SK-MEL-5 (cell line): ENCODE measurements at places on chromosomes 7 and 10.
A peak's percentile ranks its signal among the peaks of the same experiment; 100 is the strongest.

DNA sequence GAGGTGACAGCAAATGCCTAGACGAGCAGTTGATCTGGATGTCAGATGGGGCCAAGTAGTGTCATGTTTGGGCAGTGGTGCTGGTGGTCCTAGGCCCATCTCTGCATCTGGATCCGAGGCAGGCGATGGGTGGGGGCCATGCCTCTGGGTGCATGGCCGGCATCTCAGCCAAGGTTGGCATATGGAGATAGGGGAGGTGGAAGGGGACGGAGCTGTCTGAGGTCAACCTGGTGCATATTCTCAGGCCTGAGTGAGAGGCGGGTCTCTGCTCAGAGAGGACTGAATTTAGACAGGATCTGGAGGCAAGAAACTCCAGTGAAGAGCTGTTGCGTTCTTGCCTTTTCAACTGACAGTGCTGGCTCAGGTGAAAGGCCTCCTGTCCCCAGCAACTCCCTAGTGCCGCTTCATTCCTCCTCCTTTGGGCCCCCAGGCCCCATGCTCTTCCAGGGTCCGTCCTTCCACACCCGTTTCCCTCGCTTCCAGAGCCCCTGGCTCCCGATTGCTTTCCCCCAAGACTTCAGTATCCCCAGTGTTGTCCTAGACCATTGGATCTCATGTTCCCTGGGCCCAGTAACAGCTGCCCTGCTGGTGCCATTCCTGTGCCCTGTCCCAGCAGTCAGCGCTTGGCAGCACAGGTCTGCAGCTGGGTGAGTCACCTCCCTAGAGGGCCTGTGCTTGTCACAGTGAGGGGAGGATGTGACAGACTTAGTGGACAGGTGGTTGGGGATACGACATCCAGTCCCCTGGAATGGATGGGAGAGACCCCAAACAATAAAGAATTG lies 32.6 kb downstream of the GBX1 start:
- DNase-seq: no peak

DNA sequence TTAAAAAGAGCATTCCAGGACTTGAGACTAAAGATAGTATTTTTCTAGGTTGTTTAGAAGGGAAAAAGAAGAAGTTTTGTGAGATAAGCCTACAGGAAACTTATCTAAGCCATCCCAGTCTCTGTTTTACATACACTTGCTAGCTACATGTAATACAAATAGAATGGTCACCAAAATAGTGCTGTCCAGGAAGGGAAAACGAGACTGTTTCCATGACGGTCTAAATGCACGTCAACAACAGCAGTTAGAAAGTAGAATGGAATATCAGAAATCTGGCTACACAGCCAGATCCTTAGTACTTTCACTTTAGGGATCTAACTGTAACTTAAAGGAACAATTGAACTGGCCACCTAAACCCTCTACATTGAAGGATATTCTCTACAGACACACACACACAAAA lies 117.6 kb downstream of the TSPAN12 start:
- peak; percentile 22 for DNase-seq

- no peak for DNase-seq
Observed at GRCh38 chr10:133129071-133129858, 30.8 kb upstream of the KNDC1 start.

- no peak for DNase-seq
Observed at GRCh38 chr10:60521974-60522405, 132.3 kb upstream of the ANK3 start.

DNA sequence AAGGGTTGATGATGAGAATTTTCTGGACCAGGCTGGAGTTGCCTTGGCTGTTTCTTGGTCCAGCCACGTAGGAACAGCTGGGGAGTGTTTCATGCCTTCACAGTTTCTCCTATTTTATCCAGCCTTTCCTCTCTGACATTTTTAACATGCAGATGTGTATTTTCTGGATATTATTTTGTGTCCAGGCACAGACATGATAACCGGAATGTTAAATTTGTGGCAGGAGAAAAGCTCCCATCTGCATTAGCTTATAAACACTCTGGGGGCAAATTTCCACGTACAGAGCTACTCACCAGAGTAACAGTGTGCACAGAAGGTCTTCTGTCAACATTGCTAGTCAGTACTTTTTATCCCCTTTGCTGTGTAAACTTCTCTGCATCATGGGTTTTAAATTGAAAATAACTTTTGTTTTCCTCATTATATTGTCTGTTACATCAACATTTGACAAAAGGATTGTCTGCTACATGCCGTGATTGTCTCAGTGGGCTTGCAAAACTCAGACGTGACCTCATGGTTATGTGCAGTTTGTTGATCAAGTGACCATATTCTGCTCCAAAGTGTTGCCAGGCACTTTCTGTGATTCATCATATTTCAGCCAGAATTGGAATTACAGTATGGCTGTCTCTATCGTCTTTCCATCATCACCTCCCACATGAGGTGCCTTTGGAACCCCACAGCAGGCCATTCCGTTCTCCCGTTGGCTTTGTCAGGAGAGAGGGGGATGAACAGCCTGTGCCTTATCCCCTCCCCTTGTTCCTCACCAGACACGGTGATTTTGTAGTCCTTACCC lies 41.4 kb downstream of the INSYN2A start:
- DNase-seq: no peak

GRCh38 chr7:55493408-55493807 lies 78.9 kb downstream of the VOPP1 start:
- no peak for DNase-seq

GRCh38 chr7:17674166-17674942 lies 265.9 kb downstream of the SNX13 start:
- DNase-seq: peak; percentile 67

DNA sequence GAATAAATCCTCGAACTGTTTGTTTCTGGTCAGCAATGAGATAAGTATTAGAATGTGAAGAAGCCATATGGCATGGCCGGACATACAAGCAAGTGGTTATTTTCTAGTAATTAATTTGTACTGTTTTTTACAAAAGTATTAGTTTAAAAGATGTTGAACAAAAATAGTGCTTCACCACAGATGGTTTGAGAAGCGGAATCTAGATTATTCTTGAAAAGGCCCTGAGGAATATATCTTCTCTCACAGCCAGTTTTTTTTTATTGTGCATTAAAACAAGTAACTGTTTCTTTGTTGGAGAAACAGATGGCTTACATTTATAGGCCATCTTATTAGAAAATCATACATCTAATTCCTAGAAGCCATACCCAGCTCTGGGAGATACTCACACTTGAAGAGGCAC lies 153.3 kb downstream of the TMEM26 start:
- DNase-seq: no peak

GRCh38 chr7:55065511-55066229 lies 46.9 kb downstream of the EGFR start:
- DNase-seq: no peak

GRCh38 chr7:74344132-74344496 lies 54.9 kb downstream of the CLIP2 start:
- no peak for DNase-seq

DNA sequence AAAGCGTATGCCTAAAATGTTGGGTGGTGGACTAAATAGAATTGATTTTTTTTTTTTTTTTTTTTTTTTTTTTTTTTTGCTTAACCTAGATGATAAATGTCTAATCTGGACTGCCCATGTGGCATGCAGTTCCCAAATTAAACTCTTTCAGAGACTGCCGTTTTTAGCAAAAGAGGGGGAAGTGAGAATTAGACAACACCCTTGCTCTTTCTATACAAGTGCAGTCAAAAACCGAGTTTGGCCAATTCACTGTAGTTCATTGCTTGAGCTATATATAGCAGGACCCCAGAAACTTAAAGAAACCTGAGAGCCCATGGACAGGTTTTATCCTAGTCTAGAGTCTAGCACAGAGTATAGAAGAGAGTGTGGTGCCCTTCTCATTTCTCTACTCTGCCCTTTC lies 141.9 kb downstream of the GRM3 start:
- DNase-seq: no peak

GRCh38 chr10:90885176-90885575 lies 13.4 kb downstream of the RPP30 start:
- DNase-seq: no peak

DNA sequence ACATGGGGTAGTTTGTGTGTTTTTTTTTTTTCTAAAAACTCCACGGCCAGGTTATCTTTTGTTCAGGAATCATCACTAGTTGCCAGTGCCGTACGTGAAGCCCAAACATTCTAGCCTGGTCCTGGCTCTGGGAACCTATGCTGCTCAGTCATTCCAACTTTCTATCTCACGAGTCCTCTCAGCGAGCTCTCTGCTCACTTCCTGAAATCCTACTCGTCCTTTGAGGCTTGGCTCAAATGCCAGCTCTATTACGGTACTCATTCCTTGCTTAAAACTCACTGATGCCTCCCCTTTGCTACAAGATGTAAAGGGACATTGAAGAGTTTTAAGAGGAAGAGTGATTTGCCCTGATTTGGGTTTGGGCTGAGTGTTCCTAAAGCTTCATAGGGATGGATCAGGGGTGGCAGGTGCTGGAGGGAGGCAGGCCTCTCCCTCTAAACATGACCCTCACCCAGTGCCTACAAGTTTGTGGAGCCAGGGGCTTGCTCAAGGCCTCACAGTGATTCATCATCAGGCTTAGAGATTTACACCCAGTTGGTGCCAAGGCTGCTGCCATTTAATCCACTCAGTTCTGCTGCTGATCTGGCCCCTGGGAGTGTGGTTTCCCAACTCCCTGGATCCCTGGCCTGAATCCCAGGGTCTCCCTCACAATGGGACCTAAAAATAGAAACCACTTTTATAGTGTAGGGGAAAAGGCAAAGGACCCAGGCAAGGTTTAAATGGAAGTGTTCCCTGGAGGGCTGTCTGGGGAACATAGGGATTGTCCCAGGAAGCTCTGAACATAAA lies 46.1 kb upstream of the R3HCC1L start:
- DNase-seq: no peak

GRCh38 chr10:72658696-72659400 lies 33.0 kb upstream of the MICU1 start:
- DNase-seq: no peak

DNA sequence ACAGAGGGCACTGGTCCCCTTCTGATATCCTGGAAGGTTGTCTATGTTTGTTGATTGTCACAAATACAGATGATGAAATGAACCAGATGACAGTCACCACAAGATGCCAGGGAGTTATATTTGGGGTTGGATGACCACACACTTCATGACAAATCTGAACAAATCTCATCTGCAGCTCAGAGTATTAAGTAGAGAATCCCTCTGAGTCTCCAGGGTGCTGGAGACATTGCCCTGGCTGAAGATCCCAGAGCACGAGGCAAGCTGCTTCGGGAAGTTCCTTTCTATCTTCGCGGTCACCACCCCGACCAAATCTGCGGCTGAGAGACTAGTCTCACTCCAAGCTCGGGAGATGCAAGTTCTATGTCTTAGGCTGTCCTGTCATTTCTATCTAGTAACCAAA lies 9.0 kb downstream of the DENND2A start:
- DNase-seq: no peak

GRCh38 chr7:356087-356486 lies 66.1 kb downstream of the FOXL3 start:
- no peak for DNase-seq

GRCh38 chr7:20352573-20353306 lies 22.0 kb downstream of the ITGB8 start:
- peak; percentile 99 for DNase-seq

GRCh38 chr7:41328544-41328943 lies 374.3 kb downstream of the INHBA start:
- no peak for DNase-seq
